Melanocyte of skin (primary cell): ENCODE measurements at places on chromosomes 13 and 19. TPM values are rescaled to one million over a fixed set of nuclear protein-coding genes. Genes with fewer than 3 reads are reported as not detected.

Gene ZSCAN4
- total RNA-seq, result not detected in 2 replicates

Gene TMEM59L
- not detected in 2 replicates for total RNA-seq

Gene MRPL57
- total RNA-seq, result 32.9 and 33.6 TPM in 2 replicates

Gene ZNF616
- total RNA-seq, result 7.9 and 11.6 TPM in 2 replicates

Gene ZNF599
- total RNA-seq, result 4.7 and 5.1 TPM in 2 replicates

Gene KLK3
- not detected in 2 replicates for total RNA-seq

Gene ZNF264
- total RNA-seq, result 18.3 and 20.1 TPM in 2 replicates

Gene MTUS2
- not detected in 2 replicates for total RNA-seq

Gene ILF3
- 106 and 125 TPM in 2 replicates for total RNA-seq

Gene FXYD7
- total RNA-seq, result not detected in 2 replicates

Gene KLK14
- total RNA-seq, result 0.31 and 0.33 TPM in 2 replicates

Gene TMEM255B
- total RNA-seq, result 1.00 and 1.1 TPM in 2 replicates
